ENCODE measurements at places on chromosomes 12 and 14.
A peak's percentile ranks its signal among the peaks of the same experiment; 100 is the strongest.

DNA sequence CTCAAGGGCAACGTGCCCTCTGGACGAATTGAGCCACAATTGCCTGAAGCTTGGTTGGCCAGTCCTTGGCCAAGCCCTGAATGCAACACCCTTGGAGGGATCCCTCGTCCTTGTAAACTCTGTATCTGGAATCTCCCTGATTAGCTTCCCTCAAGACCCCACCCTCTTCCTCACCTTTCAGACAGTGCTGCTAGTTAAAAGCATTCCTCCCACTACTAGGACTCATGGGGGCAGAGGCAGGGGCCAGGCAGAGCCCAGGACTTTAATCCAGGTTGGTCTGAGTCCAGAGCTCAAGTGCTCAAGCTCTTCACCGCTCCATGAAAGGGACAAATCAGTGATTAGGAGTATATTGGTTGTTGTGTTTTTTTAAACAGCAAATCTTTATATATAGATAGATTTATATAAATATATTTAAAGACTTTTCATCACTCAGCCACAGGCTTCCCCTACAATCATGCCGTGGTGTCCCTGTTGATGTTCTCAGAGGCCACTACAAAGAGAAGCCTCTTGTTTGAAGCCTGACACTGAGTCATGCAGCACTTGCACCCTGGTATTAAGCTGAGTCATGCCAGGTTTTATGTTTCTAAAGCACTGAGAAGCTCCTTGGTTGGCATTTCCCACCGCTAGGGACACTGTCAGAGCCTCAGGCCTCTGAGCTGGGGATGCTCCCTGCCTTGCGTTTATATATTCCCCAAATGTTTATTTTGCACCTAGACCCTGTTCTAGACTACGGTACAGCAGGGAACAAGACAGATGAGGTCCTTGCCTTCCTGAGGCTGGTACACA, 53.8 kb upstream of the GSC start:
- DNase-seq = no peak

GRCh38 chr14:55019968-55020554, 6.8 kb downstream of the WDHD1 start:
- DNase-seq = no peak

GRCh38 chr14:60645126-60645741, 4.0 kb downstream of the SIX1 start:
- no peak for DNase-seq

DNA sequence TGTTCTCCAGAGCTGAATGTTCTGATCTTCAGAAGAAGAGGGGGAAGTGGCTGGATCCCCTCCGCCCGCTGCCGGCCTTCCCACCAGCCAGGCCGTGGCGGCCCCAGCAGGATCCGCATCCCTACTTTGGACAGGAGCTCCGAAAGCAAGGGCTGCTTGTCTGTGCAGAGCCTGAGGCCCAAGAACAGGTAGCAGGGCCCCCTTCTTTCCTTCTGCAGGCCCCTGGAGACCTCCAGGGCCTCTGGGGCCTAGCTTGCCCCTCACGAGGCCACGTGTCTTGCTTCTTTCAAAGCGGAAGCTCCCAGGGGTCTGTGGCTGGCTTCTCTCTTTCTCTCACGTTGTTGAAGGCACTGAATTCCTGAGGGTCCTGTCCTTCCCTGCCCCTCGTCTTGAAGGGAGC, 13.2 kb downstream of the PGF start:
- DNase-seq = no peak

DNA sequence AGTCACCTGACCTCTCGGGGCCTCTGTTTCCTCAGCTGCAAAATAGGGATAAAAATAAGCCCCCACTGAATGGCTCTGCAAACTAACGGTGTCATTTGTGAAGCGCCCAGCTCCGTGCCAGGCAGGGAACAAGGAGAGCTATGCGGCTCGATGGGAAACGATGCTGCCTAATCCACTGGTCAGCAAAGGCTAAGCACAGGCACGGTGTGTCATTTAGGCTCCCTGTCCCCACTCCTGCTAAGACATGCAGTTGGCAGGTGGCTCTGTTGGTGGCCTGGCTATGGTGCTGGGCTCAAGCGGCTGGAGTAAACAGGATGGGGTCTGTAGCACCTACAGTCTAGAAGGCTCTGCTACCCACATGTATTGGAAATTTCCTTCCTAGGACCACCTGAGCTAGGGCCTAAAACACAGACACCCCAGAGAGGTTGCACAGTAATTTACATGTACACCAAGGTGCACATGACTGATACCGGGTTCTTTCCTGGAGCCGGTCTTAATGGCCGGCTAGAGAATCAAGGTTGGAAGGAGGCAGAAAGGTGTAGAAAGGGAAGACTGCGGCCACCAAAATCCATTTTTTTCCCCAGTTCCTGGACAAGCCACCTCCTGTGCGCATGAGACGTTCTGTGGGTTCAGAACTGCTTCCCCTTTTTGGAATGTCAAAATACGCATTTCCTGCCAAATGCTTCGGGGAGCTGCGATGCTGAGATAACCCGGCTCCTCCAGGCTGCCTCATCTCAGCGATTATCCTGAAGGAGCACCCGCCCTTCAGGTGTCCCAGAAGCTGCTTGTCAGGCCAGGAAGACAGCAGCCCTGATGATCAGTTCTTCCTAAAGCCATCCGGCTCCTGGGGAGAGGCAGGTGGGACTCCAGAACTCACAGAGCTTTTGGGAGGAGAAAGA, 1.0 kb downstream of the CACNA2D4 start:
- DNase-seq = no peak

- no peak for DNase-seq
These were observed 21.5 kb downstream of the YLPM1 start for GRCh38 chr14:74784634-74785033.

GRCh38 chr14:104819361-104819781, 18.5 kb downstream of the ZBTB42 start:
- no peak for DNase-seq

DNA sequence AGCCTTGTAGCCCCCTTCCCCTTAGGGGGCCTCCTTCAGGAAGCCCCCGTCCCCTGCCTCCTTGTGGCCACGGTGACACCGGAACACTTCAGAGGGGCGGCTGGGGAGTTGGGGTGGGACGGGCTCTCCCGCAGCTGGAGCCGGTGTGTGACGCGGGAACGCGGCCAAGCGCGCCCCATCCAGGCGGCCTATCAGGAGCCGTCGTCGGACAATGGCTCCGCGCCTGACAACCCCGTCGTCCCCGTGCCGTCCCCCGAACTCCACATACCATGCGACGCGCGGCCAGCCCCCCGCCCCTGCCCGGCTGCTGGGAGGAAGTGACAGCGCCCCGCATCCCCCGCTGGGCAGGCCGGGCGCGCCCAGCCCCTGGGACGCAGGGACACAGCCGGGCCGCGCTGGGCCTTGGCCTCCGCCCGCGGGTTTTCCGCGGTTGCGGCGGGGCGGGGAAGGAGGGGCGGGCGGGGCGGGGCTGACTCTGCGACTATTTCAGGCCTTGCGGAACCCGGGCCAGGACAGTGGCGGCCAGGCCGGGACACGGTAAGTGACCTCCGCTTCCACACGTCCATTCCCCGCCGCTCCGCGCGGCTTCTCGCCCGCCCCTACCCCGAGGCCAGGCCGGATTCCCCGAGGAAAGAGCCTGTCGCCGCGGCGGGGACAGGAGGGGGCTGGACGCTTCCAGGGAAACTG, at the start of gene TNFAIP2:
Gene TNFAIP2, plus strand, starts transcription at position 515 of the 687 bp plus-strand sequence. CDS start 2,997 bp downstream, outside the sequence.
- peak; percentile 51 for DNase-seq

GRCh38 chr12:2215709-2216560, 163.1 kb downstream of the CACNA1C start:
- no peak for DNase-seq

DNA sequence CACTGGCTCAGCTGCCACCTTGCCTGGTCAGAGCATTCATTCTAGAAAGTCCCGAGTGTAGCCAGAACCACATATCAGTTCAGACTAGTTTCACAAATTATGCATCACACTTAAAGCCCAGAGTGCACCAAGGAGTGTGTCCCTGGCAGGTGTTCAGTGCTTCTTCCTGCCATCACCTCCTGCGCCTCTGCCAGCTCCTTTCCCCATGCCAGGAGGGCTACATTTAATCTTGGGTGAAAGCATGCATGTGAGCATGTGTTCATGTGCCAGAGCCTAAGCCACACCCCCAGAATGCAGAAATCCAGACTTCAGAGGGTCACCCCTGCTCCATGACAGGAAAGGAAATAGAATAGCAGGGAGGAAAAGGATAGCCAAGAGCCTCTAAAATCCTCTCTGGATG, 381.6 kb downstream of the DPF3 start:
- DNase-seq = no peak

GRCh38 chr12:112342587-112342986, 39.6 kb downstream of the HECTD4 start:
- DNase-seq = no peak

DNA sequence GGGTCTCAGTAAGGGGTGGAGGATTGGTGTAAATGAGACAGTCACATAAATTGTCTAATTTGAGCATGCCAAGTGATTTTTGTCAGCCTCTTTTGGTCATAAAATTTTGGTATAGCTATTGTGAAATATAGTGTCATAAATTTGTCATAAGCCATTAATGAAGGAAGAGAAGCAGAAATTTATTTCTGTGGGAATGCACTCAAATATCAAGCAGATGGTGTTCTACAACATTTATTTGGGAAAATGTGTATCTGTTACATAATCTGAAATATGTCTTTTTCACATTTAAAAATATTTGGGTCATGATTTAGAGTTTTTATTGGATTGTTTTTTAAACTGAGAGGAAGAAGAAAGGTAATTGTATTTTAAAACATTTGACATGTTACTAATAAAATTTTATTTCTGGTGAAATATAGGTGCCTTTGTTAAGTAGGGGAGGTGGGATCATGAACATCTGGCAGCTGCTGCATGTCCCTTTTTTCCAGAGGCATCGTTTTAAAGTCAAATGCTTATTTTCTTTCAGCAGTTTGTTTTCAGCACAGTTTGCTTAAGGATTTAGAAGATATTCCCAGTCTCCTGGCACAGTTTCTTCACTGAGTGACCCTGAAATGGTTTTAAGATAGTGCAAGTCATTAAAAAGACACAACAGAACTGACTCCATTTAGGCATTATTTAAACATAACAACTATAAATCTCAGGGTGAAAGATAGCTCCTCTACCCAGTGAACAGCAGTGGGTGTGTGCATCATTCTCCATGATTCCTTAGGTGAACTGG, 371.7 kb downstream of the SNAPC1 start:
- no peak for DNase-seq

- DNase-seq = no peak
These were observed 10.5 kb downstream of the TTC8 start for GRCh38 chr14:88834883-88835431.

- no peak for DNase-seq
These were observed 45.9 kb downstream of the PPP1R13B start for GRCh38 chr14:103801459-103801858.

DNA sequence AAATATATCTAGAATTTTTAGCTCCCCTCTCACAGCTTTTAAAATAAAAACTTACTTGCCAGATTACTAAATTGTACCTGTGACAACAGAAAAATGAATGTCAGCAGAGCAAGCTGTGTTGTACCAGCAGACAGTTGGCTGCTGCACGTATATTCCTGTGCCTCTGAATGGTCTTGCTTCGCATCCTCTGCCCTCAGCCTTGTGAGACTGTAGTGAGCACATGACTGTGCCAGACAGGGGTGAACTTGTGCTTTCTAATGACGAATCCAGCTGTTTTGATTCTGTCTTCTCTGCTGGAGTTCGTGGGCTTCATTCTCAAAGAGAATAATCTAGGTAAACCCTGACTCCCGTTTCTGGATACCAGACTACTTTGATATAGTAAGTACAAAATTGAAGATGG, 58.3 kb upstream of the FRMD6 start:
- DNase-seq = no peak

DNA sequence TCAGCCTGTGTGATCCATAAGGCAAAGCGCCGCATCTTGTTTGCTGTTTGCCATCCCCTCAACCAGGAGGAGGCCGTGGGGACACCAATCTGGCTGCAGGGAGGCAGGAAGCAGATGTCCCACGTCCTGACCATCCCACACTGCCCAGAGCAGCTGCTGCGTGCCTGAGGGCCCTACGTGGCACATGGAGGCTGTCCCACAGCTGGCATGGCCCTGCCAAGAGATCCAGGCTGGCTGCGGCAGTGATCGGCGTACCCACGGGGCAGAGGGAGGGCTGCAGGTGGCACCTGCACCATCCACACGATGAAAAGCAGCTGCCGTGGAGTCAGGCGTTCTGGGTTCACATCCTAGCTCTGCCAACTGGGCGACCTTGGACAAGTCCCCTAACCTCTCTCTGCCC, 42.0 kb downstream of the NCOR2 start:
- DNase-seq = no peak

DNA sequence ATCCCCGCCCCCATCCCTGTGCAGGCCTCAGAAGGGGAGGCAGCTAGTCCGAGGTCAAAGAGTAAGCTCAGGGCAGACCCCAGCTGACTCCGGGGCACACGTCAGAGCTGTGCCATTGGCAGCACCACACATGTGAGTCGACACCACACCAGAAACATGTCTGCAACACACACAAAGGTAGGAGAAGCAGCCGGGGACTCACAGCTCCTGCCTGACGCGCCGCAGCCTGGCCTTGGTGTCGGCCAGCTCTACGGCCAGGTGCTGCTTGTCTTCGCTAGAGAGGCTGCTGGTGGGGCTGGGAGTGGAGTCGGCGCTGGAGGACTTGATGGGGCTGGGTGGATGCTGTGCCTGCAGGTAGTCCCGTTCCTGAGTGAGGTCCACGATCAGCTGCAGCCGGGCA, 78.5 kb downstream of the CCDC88C start:
- no peak for DNase-seq

All from C1 segment of cervical spinal cord (tissue), 14 donors.